ENCODE measurements at places on chromosomes 1 and 21. TPM values are rescaled to one million over a fixed set of nuclear protein-coding genes. Genes with fewer than 3 reads are reported as not detected.

MX2 gene
- 3.8 TPM for total RNA-seq

CYYR1 gene
- total RNA-seq = 3.0 TPM

TMCO4 gene
- 31.1 TPM for total RNA-seq

TMEM54 gene
- 855 TPM for total RNA-seq

GJA8 gene
- not detected for total RNA-seq

THEM5 gene
- total RNA-seq = not detected

ADGRB2 gene
- total RNA-seq = 0.89 TPM

ALX3 gene
- not detected for total RNA-seq

STIL gene
- 10.7 TPM for total RNA-seq

LCE2B gene
- not detected for total RNA-seq

ANKRD35 gene
- 0.53 TPM for total RNA-seq

F5 gene
- total RNA-seq = 1.2 TPM

LDLRAD1 gene
- total RNA-seq = not detected

SLC19A2 gene
- total RNA-seq = 7.3 TPM

CLEC20A gene
- total RNA-seq = not detected

GRCh38 chr1:48066936-48067335, 69.8 kb upstream of the TRABD2B start:
- no peak for DNase-seq

DNA sequence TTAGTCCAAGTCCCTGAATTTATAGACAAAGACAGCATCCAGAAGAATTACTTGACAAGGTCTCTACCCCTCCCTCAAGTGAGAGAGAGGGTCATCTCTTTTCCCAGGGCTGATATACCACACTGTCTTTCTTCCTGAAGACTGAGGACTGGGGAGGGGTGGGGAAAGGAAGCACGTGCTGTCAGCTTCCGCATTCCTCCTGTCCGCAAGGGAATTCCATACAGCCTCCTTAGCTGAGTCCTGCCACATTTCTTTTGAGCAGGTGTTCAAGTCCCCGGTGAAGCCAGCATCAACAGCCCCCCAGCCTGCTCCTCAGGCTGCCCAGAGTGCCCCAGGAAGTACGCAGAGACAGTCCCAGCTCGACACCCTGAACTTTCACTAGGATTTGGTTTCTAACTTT, 34.2 kb downstream of the PCAT6 start:
- DNase-seq = no peak

- DNase-seq = no peak
Observed at GRCh38 chr1:230145505-230145899, 78.5 kb downstream of the GALNT2 start.

- no peak for DNase-seq
Observed at GRCh38 chr1:18536356-18536755, 55.6 kb downstream of the KLHDC7A start.

GRCh38 chr1:62876535-62876934, 92.6 kb downstream of the ATG4C start:
- DNase-seq = no peak

DNA sequence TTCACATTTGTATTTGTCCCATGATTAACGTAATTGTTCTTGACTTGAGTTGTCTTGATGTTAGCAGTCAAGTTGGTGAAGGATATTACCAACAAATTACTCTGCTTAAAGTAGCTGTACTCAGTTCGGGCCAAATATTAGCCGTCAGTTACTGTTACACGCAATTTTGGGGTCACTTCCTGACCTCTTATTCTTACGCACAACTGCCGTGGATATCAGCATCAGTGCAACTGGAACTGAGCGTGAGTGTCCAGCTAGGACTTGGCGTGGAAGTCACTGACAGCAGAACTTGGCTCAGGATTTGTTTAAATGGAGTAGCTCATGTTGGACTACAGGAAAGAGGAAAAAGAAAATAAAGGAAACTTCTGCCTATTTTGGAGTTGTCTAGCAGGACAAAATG, 56.4 kb downstream of the ADAMTS1 start:
- peak; percentile 11 for DNase-seq

- no peak for DNase-seq
Observed at GRCh38 chr1:84836145-84836544, 56.9 kb downstream of the LPAR3 start.

- no peak for DNase-seq
Observed at GRCh38 chr1:3922201-3922725, 22.2 kb upstream of the C1orf174 start.

DNA sequence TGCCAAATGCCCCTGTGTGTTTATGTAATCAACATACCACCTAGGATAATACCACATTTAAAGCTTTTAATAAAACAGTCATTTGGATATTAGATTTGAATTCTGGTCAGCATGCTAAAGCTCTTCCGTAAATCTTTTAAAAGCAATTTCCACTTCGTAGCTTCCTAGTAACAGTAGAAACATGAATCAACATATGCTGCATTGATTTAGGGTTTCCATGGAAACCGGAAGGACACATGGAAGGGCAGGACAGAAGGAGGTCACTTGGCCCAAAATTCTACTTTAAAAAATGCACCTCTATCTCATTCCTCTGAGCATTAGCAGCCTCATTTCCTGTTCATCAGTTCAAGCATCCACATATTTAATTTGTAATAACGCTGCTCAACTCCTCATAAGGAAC, 8.1 kb downstream of the RGS8 start:
- no peak for DNase-seq

DNA sequence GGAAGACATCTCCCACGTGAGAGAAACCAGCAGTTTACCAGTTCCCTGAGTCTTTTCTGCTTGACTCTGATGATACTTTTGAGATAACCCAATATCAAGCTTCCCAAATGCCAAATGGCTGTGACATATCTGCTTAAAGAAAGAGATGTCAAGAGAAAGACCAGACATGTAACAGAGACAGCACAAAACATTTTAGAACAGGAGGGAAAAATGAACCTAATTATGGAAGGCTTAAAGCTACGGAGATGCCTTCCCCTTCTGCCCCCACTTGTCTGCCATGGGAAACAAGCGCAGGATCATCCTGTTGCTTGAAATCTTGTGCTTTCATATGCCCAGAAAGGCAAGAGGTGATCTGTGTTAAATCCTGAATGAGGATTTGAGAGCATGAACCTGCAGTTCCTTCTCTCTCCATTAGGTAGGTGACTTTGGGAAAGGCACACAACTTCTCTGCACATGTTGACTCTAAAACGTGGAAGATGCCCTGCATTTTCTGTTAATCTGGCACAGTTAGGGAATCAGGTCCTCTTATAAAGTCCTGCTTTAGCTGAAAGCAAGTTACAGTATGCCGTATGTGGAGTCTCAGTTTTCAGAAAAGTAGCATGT, 46.7 kb upstream of the MTR start:
- no peak for DNase-seq

DNA sequence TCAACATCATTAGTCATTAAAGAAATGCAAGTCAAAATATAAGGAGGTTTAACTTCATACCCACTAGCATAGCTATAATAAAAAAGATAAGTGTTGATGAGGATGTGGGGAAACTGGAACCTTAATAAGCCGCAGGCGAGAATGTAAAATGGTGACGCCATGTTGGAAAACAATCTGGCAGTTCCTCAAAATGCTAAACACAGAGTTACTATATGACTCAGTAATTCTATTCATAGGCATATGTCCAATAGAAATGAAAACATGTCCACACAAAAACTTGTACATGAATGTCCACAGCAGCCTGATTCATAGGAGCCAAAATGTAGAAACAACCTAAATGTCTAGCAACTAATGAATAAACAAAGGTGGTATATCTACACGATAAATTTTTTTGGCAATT, 23.2 kb downstream of the DDX59 start:
- DNase-seq = no peak

DNA sequence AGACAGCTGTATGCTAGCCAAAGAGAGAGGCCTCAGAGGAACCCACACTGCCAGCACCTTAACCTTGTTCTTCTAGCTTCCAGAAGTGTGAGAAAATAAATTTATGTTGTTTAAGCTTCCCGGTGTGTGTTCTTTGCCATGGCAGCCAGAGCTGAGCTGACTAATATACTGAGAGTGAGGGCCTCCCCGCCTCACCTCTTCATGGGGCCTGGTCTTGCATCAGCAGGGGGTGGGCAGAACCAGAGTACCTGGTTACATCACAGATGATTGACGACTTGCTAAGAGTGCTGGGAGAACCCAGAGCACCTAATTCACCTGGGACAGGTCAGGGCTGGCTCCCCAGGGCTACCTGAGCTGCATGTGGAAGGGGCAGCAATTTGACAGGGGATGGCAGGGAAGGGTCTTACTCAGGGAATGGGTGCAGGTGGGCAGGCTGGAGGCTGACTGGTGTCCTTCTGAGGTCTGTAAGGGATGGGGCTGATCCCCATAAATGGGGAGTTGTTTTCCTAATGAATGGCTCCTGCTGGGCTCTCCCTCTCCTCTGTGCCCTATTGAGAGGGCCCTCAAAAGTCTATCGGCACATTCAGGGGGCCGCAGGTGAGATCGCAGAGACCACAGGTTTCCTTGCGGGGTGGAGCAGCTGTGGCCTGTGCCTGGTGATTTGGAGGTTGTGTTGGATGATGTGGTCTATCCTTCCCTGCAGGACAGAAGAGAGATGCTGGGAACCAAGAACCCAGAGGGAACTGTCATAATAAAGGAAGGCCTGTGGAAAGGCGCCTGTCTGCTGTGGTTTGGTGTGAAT, 60.6 kb upstream of the ETV3 start:
- DNase-seq = no peak

DNA sequence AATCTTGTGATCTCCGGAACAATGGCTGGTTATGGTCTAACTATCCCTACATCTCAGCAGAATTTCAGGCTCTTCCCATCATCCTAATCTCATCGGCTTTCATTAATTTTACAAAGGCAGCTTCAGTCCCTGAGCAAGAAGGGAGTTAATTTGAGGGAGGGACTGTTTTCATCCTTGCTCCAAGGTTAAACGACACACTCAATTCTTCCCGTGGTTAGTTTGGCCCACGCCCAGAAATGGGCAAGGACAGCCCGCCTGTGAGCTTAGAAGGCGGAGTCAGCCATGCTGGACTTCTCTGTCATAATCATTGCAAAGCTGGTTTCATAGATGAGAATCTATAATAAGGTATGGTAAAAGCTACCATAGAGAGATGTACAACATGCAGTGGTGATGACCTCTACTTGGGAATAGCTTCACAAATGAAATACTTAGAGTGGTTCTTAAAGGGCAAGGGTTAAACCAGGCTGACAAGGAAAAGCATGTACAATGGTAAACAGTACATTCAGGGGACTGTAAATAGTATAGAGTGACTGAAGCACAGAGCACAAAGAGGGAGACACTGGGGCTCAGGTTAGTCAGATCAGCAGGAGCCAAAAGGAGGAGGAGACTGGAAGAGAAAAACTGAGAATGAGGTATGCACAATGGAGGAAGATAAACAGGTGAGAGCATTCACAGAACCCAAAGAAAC, 108.8 kb downstream of the SMYD3 start:
- peak; percentile 35 for DNase-seq

DNA sequence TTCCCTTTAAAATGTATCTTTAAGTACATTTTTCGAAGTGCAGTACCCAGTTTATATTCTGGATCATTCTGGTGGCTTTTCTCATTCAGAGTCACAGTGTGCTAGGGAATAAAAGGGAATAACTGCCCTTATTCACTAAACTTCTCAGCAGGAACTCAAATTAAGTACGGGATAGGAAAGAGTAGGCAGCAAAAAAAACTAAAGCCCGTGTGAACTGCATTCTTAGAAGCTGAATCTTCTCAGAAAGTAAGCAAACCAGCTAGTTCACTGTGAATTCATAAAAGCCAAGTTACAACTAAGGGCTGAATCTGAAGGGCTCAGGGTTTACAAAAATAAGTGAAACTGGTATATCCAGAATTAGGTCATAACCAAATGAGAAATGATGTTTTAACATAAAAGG, 22.0 kb downstream of the PRPF38A start:
- no peak for DNase-seq

GRCh38 chr1:116874733-116875249, 34.9 kb upstream of the PTGFRN start:
- DNase-seq = no peak

- DNase-seq = no peak
Observed at GRCh38 chr1:111195002-111195684, 5.3 kb downstream of the DENND2D start.

GRCh38 chr1:17319561-17320350, 11.8 kb downstream of the PADI4 start:
- DNase-seq = no peak

DNA sequence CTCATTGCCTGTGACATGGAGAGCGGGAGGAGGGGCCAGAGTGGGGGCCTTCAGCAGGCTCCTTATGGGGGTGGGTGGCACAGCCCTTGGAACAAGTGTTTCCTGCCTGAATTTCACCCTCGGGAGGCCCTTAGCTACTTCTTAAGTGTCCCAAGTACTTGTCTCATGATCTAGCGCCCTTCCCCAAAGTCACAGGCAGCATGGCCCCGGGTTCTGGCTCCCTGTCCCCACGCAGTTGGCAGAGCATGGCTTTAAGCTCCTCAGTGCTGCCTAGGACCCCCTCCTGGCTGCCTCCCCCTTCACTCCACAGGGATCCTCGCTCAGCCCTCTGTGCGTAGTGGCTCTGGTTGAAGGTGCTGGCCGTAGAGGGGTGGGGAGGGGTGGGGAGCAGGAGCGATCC, 197.2 kb downstream of the CAMTA1 start:
- no peak for DNase-seq

GRCh38 chr21:38669186-38669585, 136.5 kb upstream of the ETS2 start:
- DNase-seq = no peak

- peak; percentile 1 for DNase-seq
Observed at GRCh38 chr1:228349701-228350171, 56.9 kb downstream of the TRIM11 start.

DNA sequence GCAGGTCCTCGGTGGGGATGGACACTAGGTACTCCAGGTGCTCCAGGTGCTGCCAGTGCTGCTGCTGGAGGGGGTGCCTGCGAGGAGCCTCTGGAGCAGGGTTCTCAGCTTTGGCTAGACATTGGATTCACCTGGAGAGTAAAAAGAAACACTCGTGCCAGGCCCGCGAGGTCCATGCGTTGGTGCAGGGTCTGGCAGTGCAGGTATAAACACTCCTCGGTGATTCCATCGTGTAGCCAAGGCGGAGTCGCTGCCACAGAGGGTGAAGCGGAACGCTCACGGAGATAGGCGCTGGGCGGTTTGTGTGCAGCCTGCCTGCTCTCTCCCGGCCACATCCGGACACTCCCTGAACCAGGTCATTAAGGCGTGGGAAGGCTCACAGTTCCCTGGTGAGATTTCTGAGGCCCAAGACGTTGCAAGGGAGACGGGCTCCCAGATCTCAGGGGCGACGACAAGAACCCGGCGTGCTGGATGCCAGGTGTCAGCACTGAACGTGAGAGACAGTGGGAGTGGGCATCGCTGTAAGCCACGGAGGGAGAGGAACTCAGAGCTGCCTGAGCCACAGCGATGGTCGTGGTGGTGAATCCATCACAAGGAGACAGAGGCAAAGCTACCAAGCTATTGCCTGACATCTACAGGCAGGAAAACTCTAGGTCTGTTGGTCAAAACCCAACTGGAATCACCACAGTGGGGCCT, 17.2 kb upstream of the SUMO3 start:
- peak; percentile 43 for DNase-seq

- no peak for DNase-seq
Observed at GRCh38 chr21:43740497-43741156, 21.7 kb downstream of the PDXK start.

DNA sequence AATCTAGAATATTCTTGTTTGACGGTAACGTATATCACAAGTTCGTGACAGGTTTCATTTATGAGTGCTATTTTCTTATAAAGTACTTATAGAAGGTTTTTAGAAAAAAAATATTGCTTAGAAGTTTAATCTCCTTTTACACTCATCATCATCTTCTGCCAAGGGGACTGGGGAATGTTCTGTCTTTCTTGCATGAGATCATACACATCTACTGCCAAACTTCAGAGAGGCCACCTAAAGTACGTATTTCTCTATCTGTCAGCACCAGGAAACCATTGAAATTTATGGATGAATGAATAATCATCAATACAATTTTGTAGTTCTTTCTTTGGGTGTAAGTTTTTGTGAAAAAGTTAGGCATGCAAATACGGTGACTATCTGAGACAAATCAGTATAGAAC, 245.8 kb downstream of the SPATA17 start:
- DNase-seq = no peak
